ENCODE measurements at places on chromosomes 11 and 22.
A peak's percentile ranks its signal among the peaks of the same experiment; 100 is the strongest.

DNA sequence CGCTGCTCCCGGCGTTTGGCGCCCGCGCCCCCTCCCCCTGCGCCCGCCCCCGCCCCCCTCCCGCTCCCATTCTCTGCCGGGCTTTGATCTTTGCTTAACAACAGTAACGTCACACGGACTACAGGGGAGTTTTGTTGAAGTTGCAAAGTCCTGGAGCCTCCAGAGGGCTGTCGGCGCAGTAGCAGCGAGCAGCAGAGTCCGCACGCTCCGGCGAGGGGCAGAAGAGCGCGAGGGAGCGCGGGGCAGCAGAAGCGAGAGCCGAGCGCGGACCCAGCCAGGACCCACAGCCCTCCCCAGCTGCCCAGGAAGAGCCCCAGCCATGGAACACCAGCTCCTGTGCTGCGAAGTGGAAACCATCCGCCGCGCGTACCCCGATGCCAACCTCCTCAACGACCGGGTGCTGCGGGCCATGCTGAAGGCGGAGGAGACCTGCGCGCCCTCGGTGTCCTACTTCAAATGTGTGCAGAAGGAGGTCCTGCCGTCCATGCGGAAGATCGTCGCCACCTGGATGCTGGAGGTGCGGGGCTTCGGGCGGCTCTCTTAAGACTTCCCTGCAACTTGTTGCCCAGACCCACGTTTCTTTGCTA, at the start of gene CCND1:
CCND1 (plus strand) TSS at position 162 of the 587 bp plus-strand sequence; CDS start at position 320, 158 bp downstream.
- peak; percentile 87 for DNase-seq

- DNase-seq = no peak
Observed at GRCh38 chr22:19820880-19821522, 33.7 kb downstream of the GNB1L start.

- no peak for DNase-seq
Observed at GRCh38 chr11:83871054-83871453, 584.9 kb upstream of the CCDC90B start.

GRCh38 chr11:126265811-126266210, 2.9 kb downstream of the SRPRA start:
- no peak for DNase-seq

GRCh38 chr11:5631417-5631816, 6.6 kb downstream of the TRIM34 start:
- no peak for DNase-seq

DNA sequence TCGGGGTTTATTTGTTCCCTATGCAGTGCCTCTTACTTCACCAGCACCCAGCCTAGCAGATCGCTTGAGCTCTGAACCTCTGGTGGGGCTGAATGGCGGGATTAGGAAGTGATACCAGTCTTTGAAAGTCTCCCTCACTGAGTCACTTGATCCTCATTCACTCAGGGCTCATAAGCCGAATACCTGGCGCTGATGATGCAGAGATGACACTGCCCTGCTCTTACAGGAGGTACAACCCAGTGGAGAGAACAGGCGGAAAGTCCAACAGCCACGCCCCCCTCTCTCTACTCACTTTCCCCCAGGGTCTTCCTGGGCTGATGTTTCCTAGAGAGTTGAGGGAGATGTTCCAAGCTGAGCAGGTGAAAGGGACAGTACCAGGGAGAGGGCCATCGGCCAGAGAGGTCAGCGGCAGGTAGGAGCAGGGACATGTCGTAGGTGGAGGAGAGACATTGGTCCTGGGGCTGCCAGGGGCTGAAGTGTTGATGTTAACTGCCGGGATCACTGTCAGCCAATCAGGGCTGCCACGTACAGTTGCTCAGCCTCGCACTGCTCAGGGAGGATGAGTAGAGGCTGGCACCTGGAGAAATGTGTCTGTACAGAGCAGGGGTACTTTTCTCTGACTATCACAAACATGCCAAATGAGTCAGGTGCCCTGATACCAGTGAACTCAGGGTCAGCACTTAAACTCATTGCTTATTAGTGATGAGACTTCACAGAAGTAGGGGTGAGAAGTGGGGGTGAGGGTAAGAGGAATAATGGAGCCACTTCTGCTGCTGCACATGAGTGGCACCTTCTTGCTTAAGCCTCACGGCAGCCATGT, 9.9 kb upstream of the APOBEC3A start:
- DNase-seq = no peak

DNA sequence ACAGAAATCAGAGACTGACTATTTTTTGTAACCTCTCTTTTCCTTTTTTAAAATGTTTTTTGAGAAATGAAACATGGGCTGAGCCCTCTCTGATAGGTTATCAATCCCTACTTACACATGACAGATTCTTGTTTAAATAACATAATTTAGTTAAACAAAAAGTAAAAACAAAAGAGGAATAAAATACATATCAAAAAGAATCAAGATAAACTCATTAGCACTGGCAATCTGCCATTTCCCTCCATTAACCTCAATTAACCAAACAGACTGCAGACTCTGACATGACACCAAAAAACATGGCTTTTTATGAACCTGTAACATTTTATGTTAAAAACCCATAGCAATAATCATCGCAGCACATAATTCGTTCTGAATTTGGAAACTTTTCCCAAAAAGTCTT, 284.4 kb upstream of the MTNR1B start:
- no peak for DNase-seq

GRCh38 chr11:125685228-125685627, 4.6 kb upstream of the ACRV1 start:
- no peak for DNase-seq

- no peak for DNase-seq
Observed at GRCh38 chr11:57466680-57467079, 6.4 kb downstream of the RTN4RL2 start.

DNA sequence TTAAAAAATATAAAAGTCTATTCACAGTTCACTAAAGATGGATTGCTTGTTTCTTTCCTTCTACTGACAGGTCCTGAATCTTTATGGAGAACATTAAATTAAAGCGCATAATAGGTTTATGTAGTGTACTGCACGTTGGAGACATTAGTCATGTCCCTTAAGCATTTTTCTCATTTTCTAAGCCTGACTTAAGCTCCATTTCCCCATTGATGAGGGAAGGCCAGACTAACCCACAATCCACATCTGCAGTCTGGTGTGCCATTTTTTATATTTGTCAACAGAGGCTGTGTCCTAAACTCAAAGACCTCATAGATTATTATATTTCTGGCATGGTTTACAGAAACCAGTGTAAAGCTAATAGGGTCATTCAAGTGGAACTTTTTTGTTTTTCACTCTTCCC, 39.9 kb downstream of the CADM1 start:
- no peak for DNase-seq

- no peak for DNase-seq
Observed at GRCh38 chr22:50502096-50502495, 5.4 kb downstream of the LMF2 start.

DNA sequence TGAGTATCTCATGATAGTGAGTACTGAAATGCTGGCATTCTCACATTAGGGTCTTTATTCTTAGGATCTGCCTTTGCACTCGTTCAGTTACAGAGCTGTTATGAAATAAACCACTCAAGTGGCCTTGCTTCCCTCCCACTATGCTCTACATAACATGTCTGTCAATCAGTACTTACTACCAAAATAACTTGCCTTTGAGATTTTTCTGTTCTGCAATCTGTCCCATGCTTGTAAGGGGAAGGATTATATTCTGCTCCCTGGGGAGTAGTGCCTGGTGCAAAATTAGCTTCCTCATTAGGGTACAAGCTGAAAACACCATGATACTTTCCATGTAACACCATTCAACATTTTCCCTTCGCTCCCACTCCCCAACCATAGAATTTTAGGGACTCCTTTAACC, 1.9 kb upstream of the GRAP2 start:
- no peak for DNase-seq

GRCh38 chr11:28616160-28616965, 508.2 kb downstream of the METTL15 start:
- DNase-seq = peak; percentile 56

DNA sequence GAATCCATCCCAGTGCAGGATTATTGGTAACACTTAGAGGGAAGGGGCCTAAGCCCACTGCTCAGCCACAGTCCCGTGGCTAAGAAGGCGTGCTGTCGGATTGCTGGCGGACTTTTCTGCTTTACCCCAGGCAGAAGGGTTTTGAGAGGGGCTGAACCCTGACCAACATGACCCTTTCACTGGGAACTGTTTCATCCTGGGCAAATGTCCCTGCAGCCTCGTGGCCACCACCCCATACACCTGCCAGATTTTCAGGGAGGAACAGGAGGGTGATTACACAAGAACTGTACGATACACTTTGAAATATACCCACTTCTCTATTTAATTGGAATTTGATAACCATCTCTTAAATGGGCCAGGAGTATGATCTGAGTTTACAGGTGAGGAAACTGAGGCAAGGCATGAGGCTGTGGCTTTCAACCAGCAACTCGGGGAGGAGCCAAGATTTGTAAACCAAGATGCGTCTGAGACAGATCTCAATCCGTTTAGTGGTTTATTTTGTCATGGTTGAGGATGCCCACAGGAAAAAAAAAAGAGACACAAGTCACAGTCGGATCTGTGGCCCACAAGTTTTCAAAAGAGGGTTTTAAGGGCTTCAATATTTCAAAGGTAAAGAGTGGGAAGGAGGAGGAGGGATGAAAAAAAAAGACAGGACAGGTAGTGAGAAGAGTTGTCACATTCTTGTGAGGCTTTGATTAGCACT, 6.1 kb upstream of the APOL3 start:
- no peak for DNase-seq

DNA sequence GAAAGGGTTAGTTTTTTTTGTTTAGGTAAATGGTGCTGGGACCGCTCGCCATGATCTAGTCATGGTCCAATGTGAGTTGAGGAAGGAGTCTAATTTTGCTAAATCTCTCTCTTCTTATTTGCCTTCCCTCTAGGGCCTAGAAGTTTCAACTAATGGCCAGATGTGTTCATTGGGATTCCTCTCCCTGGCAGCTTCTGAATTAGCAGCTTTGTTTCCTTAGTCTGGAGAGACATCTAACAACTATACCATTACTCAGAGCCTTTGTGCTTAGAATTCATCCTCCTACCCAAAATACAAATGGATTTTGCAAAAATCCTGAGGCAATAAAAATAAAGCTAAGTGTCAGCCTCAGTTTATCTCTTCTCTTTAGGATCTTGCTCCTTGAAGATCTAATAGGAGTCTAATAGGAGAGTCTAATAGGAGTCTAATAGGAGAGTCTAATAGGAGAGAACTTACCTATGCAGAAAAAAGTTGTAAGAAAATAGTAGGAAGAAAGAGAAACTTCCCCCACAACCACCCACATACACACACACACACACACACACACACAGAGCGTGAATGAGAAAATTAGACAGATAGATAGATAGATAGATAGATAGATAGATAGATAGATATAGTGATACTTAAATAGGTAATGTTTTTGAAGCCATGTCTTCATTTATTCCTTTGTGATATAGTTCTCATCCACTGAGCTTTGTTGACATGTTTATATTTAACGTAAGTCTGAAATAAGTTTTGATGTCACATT, 980.5 kb upstream of the CNTN5 start:
- no peak for DNase-seq

GRCh38 chr11:67517784-67518552, 5.3 kb downstream of the CABP2 start:
- DNase-seq = no peak

- DNase-seq = peak; percentile 65
Observed at GRCh38 chr11:86798988-86799387, 1.4 kb upstream of the PRSS23 start.

GRCh38 chr11:1233351-1234053, 10.6 kb downstream of the MUC5B start:
- no peak for DNase-seq

- DNase-seq = no peak
Observed at GRCh38 chr11:827146-827896, 398 bp upstream of the CRACR2B start.

- no peak for DNase-seq
Observed at GRCh38 chr11:65526744-65527143, 1.9 kb downstream of the SCYL1 start.

DNA sequence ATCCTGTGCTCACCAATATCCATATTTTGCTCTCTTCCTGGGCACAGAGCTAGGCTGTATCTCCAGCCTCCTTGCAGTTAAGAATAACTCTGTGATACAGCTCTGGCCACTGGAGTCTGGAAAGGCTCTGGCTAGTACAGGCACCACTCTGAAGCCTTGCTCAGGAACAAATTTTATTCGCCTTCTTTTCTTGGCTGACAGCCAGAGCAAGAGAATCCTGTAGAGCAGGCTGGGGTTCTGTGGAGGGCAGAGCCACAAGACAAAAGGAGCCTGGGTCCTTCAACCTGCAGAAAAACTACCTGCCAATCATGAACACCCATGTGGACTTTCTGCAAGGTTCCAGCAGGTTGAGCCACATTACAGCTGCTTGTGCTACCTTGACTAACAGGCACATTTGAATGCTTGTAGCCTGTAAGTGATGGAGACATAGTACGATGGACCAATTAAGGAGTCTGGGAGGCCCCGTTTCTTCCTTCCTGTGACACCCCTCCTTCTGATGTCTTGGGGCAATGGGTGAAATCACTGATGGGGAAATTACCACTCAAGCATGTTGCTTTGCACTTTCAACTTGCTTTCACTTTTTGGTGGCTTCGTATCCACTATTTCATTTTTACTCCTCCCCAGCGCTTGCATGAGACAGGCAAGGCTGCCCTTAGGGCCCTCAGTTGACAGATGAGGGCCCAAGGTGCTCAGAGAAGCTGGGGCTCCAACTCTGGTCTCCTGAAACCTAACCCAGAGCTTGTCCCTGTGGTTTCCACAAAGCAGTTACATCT, 267.2 kb upstream of the SYN3 start:
- DNase-seq = no peak

DNA sequence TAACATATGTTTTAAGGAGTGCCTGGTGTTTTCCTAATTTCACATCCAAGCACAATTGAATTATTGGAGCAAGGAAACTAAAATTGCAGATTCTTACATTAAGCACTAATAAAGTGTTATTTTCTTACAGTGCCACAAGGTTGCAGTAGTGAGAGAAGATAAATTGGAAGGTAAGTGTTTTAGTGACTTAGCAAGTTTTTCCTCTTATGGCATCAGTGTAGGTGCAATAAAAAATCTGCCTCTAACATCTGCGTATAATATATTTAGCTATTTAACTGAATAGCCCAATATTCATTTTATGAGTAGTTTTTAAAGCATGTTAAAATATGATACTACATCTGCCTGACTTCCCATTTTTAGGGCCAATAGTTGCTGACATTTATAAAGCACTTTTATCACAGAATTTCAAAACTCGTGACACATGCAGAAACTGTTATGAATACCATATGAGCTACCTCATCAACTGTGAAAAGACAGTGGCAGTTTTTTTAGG, 19.0 kb downstream of the POLD3 start:
- peak; percentile 64 for DNase-seq

- DNase-seq = no peak
Observed at GRCh38 chr11:2377511-2378443, 667 bp downstream of the CD81 start.

DNA sequence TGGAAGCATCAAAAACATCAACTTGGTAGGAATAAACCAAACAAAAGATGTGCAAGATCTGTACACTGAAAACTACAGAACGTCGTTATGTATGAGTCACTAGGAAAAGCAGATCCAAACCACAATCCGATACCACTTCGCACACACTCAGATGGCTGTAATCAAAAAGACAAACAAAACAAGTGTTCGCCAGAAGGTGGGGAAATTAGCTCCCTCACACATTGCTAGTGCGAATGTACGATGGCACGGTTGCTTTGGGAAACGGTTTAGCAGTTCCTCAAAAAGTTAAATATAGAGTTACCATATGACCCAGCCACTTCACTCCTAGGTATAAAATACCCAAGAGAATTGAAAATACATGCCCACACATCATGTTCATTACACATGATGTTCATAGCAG, 14.8 kb upstream of the CARD10 start:
- DNase-seq = peak; percentile 74

- DNase-seq = no peak
Observed at GRCh38 chr22:19955241-19956128, 13.9 kb upstream of the TXNRD2 start.
